Osteoblast (primary cell): ENCODE measurements at places on chromosomes 12 and 14.

- peak; percentile 10 for DNase-seq
Observed at GRCh38 chr12:14982562-14982961, 9.7 kb downstream of the PDE6H start.

DNA sequence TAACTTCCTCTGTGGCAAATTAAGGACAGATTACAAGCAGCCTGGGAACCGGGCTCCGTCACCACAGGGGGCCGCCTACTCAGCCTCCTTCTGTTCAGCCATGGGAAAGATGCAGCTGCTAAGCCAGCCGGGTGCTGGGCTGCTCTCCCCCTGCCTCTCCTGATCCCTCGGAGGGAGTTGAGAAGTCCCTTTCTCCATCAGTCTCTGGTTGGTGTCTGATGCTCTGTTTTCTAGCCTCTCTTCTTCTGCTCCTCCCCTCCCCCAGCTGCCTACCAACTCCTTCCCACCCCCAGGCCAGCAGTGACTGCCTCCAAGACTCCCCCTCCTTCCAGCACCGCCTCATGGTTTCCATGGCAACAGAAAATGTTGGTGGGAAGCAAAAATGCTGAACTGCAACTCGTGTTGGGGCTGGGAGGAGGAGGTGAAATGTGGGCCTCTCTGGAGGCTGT lies 486.7 kb downstream of the APAF1 start:
- DNase-seq: no peak

GRCh38 chr12:18068355-18068754 lies 21.6 kb downstream of the RERGL start:
- DNase-seq: no peak

DNA sequence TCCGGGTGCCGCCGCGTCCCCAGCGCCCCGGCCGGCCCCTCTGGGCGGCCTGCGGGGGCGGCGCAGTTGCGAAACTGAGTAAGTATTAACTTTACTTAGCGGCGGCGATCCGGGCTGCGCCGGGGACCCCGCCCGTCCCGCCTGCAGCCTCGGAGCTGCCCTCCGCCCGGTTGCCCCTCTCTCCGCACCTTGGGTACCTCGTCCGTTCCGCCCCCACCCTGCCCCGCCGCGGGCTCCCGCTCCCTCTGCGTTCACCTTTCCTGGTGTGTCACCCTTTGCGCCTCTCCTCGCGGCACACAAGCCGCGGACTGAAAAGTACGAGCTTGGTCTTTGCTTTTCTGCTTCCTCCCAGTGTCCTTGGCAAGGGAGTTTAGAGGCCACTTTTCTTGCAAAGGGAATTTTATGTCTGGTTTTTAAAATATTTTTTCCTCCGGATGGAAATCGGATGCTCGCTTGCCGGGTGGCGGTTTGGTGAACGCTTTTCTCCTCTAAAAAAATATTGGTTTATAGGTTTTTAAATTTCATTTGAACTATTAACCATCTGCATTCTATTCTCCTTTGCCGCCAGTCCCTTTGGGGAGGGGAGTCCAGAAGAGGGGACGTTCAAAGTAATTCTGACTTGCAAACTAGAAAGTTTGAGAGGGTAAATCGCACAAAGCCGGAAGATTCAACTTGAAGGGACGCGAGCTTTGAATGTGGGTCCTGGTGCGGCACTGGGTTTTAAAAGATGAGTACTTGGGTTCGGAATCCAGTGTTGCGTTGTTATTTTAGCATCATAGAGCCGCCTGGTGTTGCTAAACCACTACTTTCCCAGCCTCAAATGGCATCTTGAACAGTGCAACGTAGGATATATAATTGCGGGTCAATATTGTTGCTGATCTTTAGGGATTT lies 834 bp downstream of the RASSF8 start:
- peak; percentile 91 for DNase-seq

- DNase-seq: no peak
Observed at GRCh38 chr12:93146263-93146939, 217.3 kb upstream of the EEA1 start.

GRCh38 chr12:105783983-105784947 lies 354.5 kb downstream of the NUAK1 start:
- no peak for DNase-seq

DNA sequence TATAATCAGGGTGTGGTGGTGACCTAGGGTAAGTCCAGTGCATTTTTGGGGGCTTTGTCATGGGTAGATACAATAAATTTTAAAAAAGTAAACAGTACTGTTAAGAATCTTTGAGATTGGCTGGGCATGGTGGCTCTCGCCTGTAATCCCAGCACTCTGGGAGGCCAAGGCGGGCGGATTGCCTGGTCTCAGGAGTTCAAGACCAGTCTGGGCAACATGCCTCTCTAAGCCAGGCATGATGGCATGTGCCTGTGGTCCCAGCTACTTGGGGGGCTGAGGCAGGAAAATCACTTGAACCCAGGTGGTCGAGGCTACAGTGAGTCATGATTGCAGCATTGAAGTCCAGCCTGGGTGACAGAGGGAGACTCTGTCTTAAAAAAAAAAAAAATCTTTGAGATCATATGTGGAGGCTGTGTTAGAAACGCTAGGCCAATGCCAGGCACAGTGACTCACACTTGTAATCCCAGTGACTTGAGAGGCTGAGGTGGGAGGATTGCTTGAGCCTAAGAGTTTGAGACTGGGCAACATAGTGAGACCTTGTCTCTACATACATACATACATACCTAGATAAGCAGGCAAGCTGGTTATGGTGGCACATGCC lies 67.7 kb downstream of the PRKCH start:
- DNase-seq: no peak

GRCh38 chr12:4962539-4963486 lies 53.1 kb downstream of the KCNA1 start:
- no peak for DNase-seq

DNA sequence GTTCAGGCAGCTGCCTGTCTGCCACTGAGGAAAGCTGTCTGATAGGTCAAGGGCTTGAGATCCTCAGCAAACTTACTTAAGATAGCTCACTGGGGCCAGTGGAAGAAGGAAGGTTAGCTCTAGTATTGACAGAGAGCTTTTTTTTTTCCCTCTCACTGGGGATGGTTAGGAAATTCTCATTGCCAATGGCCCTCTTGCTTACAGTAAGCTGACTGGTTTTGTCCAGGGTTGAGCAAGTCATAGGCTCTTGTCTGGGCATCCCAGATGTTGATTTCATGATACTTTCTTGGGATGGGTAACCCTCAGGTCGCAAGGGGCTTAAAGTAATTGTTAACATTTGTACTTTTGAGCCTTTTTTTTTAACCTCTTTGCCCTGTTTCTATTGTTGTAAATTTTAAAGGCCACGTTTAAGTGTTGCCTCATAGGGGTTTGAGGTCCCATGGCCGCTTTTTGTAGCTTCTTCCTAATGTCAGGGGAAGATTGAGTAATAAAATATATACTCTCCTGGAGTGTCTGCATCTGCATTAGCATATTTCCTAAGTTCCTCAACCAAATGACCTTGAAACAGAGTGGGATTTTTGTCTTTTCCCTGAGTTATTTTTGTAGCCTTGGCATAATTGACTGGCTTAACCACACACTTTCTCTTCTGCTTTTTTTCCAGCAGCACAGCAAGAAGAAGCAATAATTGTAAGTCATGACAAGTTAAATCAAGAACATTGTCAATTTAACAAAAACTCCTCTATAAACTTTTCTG lies 716.0 kb downstream of the LRFN5 start:
- no peak for DNase-seq

GRCh38 chr14:69260861-69261564 lies 1.1 kb downstream of the GALNT16 start:
- DNase-seq: peak; percentile 92

- no peak for DNase-seq
Observed at GRCh38 chr12:72146495-72146894, 125.7 kb upstream of the TRHDE start.

DNA sequence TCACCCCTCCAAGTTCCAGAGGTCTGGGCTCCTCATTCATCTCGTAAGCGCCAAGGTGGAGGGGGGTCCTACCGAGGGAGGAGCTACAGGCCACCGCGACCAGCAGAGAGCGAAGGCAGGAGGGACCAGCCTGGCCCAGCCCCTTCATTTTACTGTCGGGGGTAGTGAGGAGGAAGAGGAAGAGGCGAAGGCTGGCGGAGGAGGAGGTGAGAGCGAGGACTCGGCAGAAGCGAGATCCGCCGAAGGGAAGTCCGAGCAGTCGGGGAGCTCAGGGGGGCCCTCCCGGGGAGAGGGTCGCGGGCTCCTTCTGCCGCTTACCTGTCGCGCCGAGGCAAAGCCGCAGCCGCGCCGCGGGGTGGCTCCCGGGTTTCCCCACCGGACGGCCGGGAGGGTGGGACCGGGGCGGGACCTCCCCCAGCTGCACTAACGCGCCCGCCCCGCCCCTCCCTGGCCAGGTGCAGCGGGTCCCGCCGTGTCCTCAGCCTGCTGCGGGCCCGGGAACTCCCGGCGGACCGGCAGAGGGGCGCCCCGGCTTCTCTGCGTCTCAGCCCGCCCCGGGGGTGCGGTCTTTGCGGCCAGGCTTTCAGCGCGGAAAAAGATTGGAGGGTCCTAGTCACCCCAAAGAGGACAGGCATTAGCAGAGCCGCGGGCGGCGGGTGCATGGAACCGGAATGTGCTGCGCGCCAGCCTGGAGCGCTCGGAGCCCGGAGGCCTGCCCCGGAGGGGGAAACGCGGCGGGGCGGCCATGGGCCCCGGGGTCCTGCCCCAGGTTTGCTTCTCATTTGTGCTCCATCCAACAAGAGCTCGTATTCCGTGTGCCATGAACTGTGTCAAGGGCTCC lies at the start of gene GALNT6:
Gene GALNT6, minus strand, starts transcription at position 124 of the 841 bp plus-strand sequence. CDS start 11,625 bp downstream, outside the sequence.
- DNase-seq: peak; percentile 83
